ENCODE measurements at places on chromosomes 7 and 10. TPM values are rescaled to one million over a fixed set of nuclear protein-coding genes. Genes with fewer than 3 reads are reported as not detected.

The CFTR gene
- 0.44 TPM for total RNA-seq

The TSPAN15 gene
- total RNA-seq, result 3.0 TPM

The RSU1 gene
- total RNA-seq, result 60.4 TPM

The PON1 gene
- not detected for total RNA-seq

The MYOZ1 gene
- total RNA-seq, result not detected

The PTPN20 gene
- 0.66 TPM for total RNA-seq

The TMEM176B gene
- total RNA-seq, result 0.73 TPM

The DTX2 gene
- total RNA-seq, result 29.0 TPM

The MYL10 gene
- total RNA-seq, result not detected

The ENKUR gene
- not detected for total RNA-seq

The CRTAC1 gene
- 0.22 TPM for total RNA-seq

The SPDYE9 gene
- not detected for total RNA-seq

The MEOX2 gene
- not detected for total RNA-seq

The CLRN3 gene
- not detected for total RNA-seq

The PODXL gene
- 1.5 TPM for total RNA-seq

The SHTN1 gene
- 0.44 TPM for total RNA-seq

The EGFR gene
- total RNA-seq, result not detected

The SPDYE16 gene
- total RNA-seq, result 0.73 TPM

The PTF1A gene
- total RNA-seq, result not detected

The ZNF804B gene
- total RNA-seq, result not detected

The TSPAN13 gene
- 0.98 TPM for total RNA-seq

The PLXNA4 gene
- total RNA-seq, result 6.5 TPM

The GIMAP6 gene
- 168 TPM for total RNA-seq

The SFTPA1 gene
- 6.4 TPM for total RNA-seq

The DYDC1 gene
- not detected for total RNA-seq

The CFAP70 gene
- total RNA-seq, result 2.7 TPM

The CPA2 gene
- 2.2 TPM for total RNA-seq

The NAT16 gene
- not detected for total RNA-seq

The UCMA gene
- not detected for total RNA-seq

The C1QL3 gene
- not detected for total RNA-seq

The PLAU gene
- total RNA-seq, result 0.63 TPM

The SMO gene
- total RNA-seq, result 0.35 TPM

All from T-cell (primary cell).